ENCODE measurements at places on chromosomes 7 and 10.
A peak's percentile ranks its signal among the peaks of the same experiment; 100 is the strongest.

- DNase-seq: no peak
Measured at GRCh38 chr10:126309228-126309883, 78.9 kb downstream of the ADAM12 start.

DNA sequence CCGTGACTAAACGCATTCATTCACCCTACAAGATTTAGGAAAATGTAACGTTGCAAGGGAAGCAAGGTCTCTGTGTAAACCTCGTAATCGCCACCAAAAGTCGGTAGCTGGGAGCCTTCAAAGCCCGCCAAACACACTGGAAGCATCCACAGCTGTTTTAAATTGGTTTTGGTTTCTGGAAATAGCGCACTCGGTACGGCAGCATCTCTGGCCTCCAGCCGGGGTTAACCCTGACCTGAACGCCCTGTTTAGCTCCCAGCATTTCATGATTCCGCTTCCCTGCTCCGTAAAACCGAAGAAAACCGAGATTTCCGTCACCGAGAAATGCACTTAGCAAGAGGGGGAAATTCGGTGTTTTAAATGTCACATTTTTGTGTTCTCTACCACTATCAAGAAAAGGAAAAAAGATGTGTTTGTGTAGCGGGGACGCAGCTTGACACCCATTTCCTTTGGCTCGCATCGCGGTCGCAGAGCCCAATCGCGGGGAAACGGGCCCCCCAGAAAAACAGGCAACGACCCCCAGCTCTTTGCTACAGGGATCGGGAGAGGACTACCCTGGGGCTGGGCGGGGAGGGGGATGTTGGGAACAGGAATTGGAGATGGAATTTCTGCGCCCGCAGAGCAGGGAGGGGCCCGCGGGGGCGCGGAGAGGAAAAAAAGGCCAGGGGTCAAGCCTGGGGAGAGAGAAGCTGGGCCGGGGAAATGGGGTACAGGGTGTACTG lies 646 bp downstream of the SGCE start:
- peak; percentile 33 for DNase-seq

DNA sequence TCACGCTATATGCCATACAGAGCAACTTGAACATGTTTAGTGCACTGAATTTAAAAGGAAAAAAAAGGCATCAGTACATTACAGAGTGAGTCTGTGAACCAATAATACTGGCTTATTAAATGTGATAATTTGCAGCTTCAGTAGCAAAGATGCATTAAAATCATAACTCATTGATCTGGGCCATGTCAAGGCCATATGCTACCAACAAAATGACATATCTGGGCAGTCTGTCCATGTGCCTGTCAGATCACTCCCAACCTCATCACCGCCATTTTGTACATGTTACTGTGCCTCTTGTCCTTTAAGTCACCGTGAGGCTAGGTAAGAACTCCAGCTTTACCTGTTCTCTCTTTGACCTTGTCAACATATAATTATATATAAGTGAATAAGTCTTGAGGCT lies 307.4 kb upstream of the LRGUK start:
- no peak for DNase-seq

DNA sequence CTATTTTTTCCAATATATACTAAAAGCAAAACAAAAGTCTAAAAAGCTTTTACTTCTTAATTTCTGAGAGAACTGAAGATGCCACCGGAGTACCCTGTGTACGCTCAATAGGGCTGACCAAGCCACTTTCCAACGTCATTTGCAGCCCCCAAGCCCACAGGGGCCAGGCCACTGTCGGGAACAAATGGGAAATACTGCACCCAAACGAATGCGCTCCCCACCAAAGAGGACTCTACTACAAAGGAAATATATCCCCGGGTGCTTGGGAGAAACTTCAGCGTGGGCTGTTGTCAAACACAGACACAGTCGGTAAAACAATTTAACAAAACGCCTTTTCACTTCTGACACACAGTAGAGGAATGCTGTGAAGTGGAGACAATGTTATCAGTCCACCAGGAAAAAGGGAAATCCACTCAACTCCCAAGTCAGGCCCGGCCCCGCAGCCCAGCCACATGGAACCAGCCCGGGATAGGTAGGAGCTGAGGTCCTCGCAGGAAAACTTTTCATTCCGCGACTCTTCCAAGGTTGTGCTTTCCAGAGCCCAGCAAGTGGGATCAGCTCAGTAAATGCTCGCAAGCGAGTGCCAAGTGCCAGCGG lies 1.4 kb downstream of the PARD3 start:
- DNase-seq: peak; percentile 27

DNA sequence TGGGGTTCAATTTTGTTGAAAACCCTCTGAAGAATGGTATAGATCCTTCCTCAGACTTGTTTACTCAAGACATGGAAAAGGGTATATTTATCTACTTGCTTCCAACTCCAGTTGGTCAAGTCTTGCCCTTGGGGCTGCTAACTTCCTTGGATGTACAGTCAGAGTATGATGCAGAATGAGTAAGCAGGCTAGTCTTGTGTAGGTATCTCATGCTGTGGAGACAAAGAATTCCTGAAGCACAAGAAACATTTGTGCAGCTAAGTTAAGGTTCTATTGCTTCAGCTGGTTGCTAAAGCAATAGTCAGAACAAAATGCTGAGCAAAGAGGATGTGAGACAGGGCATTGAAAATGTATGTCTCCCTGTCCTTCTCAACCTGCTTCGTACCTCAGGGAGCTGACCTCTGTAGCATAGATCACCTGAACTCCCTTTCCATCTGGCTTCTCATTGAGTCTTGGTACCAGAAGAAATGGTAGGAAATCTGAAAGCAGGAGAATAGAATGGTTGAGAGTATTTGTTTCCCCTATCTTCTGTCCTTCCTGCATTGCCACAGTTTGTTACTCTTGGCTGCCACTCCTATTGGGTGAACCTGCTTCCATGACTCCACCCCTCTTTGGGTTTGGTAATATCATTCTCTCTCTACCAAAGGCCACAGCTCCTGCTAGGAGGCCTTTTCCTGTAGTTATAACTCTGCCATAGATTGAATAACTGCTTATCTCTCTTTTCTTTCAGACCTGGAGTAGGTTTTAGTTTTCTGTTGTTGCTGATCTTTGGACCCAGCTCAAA lies 346.0 kb downstream of the PHF14 start:
- no peak for DNase-seq

- DNase-seq: no peak
Measured at GRCh38 chr10:11962176-11962575, 80.4 kb downstream of the UPF2 start.

- no peak for DNase-seq
Measured at GRCh38 chr7:51077987-51078370, 238.6 kb downstream of the COBL start.

Data from neuronal stem cell (in vitro differentiated cells).